Cardiac fibroblast (primary cell): ENCODE measurements at places on chromosomes 7 and 10.
A peak's percentile ranks its signal among the peaks of the same experiment; 100 is the strongest.

DNA sequence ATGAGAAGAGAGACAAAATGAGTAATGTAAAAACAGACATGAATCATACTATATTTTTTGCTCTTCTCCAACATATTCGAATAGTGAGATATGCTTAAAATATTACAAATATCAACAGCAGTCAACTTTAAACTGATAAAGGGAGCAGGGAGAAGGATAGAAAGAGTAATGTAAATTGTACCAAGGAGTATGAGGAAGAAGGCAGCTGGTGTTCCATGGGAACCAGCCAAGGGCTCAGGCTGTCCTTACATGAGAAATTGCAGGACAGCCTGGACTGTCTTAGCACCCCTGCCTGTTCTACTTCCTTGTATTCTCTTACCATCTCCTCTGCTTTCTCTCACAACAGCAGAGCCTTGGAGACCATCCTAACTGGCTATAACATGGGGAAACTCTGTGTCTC is 128.7 kb downstream of the TSPAN12 start:
- DNase-seq: peak; percentile 16

DNA sequence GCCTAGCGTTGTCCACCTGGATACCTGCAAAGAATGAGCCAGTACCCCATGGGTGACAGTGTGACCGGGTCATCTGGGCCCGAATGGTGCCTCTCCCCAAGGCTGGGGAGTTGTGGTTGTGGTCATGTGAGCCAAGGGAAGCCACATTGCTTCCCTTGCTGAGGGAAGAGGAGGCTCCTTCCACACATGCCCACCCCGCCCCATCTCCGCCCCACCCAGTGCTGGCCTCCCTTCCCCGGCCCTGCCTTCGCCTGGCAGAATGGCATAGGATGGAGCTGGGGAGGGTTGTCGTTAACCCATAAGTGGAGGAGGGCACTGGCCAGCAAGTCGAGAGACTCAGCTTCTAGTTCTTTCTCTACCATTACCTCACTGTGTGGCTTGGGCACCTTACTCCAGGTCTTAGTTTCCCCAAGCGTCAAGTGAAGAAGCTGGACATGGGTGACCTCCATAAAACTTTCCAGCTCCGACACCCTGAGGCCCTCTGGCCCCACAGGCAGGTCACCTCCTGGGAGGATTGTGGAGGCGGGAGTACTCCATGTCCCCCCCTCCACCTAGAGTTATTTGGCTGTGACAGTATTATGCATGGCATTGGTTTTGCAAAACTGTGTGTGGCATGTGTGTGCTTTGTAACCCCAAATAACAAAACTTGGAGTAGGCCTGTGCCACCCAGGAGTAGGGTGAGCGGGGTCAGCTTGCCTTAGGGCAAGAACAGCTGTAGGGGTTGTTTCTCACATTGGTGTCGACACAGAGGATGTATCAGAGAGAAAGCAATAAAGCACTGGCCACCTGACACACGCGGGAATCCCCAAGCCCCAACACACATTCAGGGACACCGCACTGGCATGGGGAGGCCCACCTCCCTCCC is 90.5 kb upstream of the MACROH2A2 start:
- no peak for DNase-seq

DNA sequence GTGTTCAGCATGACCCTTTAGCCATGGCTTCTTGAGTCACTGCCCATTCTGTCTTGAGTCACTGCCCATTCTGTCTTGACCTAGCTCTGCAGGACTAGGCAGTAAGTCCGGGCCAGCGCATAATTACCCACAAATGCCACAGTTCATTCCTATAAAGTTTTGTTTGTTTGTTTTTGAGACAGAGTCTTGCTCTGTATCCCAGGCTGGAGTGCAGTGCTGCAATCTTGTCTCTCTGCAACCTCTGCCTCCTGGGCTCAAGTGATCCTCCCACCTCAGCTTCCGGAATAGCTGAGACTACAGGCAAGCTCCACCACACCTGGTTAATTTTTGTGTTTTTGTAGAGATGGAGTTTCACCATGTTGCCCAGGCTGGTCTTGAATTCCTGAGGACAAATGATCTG is 32.7 kb upstream of the TARP start:
- DNase-seq: no peak

DNA sequence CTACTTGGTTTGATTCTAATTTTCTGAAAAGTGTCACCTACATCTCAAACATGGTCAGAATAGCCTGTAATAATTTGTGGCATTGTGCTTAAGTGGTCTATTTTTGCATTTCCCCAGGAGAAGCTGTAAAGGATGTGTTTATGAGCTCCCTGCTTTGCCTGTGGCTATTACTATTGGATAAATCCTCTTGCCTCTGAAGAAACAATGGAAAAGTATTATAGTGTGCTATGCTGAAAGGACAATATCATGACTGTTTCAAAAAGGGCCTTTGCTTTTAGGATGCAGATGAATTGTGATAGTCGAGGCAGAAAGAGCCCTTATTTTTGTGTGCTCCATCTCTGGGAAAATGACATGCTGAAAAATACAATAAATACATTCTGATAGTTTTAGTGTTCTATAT is 94.1 kb upstream of the ARMC3 start:
- DNase-seq: no peak

GRCh38 chr10:84038035-84038434 is 101.3 kb upstream of the GHITM start:
- no peak for DNase-seq

DNA sequence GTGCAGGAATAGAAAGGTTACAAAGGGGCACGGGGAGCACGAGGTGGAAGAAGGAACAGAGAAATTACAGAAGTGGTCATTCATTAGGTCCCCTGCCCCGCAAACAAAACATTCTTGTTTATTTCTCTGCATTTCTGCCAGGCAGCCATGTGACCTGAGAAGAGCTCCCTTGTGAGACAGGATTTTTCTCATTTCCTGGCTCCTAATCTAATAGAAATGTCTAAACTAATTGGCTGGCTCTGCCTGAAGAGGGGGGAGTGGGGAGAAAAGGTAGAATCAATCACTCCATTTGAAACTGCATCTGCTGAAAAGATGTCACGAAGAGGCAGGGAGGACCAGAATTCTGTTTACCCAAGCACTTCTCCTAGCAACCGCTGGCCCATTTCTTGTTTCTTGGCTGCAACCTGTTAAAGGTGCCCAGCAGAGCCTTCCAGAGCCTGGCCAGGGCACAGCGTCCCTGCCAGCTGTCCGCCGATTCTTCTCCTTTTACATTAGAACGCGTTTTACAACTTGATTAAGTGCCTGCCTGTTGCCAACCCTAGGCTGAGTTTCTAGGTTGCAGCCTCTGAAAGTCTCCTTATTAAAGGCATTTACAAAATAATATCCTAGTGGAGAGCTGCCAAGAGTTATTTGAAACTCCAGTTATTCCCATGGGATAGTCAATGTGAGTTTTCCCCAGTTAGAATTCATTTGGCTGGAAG is 1227.6 kb downstream of the TYW1 start:
- DNase-seq: no peak

DNA sequence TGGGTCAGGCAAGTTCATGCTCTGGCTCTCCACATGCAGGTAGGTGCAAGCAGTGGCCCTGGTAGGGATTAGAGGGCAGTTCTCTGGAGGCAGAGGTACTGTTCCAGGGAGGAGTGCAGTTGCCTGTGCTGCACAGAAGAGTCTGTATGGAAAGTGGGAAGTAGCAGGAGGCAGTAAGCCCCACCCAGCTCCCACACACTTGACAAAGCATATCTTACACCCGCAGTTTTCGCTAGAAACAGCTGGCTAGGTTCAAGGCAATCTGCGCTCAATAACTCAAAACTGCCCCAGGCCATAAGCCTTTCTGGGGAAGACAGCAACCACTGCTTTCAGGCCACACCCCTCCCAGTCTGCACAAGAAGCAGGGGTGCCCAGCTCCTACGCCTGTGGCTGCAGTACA is 33.1 kb upstream of the ARMC3 start:
- DNase-seq: no peak

GRCh38 chr10:6177880-6178281 is 24.9 kb upstream of the PFKFB3 start:
- no peak for DNase-seq

DNA sequence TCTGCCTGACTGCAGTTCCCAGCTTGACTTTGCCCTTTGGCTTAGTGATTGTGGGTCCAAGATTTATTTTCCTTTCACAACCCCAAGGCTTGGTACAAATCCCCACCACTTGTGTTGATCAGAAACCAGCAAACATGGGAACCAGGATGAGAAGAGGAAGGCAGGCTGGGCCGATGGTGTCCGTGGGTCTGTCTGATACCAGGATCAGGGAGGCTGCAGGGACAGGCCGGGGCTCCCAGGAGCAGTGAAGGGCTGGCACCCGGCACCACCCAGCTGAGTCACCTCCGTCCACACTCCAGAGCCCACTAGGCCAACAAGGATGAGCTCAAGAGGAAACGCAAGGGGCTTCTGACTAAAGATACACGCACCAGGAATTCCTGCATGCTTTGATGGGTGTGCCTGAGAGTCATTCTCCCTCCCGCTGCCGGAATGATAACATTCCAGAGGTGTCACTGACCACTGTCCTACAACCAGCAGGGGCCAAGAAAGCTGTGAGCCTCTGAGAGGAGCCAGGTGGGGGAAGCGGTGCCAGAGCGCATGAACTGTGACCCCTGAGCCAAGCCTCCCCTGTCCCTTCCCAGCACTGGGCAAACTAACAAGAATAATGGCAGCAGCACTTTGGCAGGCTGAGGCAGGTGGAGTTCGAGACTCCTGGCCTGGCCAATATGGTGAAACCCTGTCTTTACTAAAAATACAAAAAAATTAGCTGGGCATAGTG is 29.2 kb upstream of the PROSER2 start:
- DNase-seq: peak; percentile 36

- no peak for DNase-seq
These were observed 385.8 kb upstream of the C7orf33 start for GRCh38 chr7:148204639-148205304.

DNA sequence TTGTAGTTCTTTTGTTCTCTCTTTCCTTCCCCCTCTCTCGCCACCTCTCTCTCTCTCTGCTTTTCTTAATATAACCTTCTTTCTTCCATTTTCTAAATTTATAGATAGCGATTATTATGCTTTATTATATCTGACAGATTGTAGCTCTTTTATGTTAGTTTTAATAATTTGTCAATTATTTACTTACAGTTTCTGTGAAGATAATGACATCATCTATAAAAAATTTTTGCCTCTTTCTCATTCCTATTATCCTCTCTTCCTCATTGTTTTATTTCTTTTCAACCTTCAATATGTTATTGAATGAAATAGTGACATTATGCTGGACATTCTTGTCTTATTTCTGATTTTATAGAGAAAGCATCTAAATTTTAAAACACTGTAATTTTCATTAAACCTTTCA is 469.6 kb upstream of the NRG3 start:
- no peak for DNase-seq

DNA sequence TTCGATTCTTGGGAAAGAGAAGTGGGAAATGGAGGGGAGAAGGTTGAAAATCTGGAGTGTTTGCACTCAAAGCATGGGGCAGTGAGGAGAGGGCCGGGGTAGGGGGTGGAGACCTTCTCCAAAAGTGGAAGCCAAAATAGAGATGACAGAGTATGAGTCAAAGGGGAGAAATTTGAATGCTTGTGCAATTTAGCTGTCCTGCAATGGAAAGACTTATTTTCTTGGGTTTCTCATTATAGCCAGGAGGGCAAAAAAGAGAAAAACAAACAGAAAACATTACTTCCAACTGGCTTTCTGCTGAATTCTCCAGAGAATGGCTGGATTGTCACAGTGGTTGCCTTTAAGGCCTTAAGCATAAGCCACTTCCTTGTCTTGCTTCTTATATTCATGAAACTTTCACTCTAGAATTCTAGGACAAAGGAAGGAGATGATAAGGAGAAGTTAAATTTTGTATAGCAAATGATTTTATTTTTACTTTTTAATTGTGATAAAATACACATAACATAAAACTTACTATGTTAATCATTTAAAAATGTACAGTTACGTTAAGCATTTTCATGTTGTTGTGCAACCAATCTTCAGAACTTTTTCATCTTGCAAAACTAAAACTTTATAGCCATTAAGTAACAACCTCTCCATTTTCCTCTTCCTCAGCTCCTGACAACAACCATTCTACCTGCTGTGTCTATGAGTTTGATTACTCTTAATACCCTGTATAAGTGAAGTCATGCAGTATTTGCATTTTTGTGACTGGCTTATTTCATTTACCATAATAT is 100.2 kb downstream of the GPR85 start:
- peak; percentile 54 for DNase-seq

GRCh38 chr10:61406736-61407135 is 46.4 kb downstream of the TMEM26 start:
- DNase-seq: no peak

- no peak for DNase-seq
These were observed 17.0 kb downstream of the CHST12 start for GRCh38 chr7:2420216-2420933.

DNA sequence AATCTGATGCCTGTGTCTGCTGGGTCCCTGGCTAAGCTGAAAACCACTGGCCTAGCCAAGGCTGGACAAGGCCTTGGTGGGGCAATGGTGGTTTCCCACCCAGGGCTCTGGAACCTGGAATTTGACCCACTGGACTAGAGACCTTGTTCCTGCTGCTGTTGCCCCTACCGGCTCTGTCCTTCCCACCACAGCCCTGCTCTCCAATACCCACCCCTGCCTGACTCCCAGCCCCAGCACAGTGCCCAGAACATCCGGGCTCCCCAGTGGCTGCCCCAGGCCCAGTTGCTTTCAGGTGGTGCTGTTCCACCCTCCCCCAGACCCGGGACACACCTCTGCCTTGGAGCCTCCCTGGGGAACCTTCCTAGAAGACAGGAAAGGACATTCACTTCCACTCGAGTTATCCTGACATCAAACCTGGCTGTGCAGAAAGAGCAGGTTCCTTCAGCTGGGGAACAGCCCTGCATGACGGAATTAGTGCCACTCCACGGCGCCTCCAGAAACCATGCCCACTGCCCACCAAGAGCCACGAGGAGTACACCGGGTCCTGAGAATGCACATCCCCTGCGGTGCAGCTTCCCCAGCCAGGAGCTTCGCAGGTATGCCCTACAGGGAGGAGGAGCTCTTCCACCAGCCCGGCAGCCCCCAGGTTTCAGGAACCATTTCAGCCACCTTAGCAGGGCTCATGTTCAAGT is 152.8 kb downstream of the OAT start:
- DNase-seq: no peak

- peak; percentile 44 for DNase-seq
These were observed 81.3 kb downstream of the VWDE start for GRCh38 chr7:12322284-12322902.

DNA sequence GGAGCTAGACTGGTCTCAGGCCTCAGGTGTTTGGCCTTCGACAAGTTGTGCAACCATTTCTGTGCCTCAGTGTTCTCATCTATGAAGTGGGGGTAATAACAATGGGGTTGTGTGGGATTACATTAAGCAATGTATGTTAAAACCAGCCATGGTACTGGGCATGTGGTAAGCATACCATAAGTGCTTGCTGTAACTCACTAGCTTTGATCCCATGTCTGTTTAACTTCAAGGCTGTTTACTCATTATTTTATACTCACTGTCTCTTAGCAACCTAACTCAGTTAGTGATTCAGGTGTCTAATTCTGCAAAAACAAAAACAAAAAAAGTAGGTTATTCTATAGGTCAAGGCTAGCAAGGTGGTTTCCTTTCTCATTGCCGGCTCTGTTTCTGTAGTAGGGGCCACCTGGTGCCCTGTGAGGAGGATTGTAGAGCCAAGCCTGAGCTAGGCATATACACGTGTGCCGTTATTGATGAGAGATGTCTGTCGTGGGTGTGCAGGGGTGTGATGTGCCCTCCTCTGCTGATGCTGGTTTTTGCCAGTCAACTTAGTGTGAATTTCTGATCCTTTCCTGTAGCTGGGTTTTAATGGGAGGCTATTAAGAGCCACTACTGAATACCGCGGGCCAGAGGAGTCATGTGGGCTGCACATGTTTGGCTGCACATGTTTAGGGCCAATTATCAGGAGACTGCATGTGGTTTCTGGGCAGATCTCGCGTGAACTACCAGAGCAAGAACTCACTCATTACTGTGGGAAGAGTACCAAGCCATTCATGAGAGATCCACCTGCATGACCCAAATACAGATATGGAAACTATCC is 56.2 kb downstream of the EEPD1 start:
- DNase-seq: peak; percentile 17
